ENCODE measurements at places on chromosomes 1 and 21.
A peak's percentile ranks its signal among the peaks of the same experiment; 100 is the strongest.

DNA sequence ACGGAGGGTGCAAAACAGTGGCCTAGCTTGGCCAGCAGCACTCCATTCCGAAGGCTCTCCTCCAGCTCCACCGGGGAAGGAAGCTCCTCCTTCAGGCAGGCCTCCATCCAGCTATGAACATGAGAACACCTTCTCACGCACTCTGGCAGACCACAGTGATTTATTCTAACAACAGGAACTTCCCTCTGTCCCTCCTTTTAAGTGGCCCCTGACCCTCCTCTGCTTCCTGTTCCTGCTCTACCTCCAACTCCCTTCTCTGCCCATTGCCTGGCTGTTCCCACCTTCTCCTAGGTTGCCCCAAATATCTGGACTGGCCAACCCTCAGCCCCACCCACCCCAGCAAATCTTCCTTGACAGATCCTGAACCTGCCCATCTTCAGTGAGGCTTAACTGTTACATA is 5.9 kb downstream of the IQGAP3 start:
- DNase-seq, result no peak

GRCh38 chr1:233086961-233087881 is 136.8 kb downstream of the NTPCR start:
- no peak for DNase-seq

- DNase-seq, result no peak
Measured at GRCh38 chr21:29953072-29953471, 13.3 kb upstream of the GRIK1 start.

DNA sequence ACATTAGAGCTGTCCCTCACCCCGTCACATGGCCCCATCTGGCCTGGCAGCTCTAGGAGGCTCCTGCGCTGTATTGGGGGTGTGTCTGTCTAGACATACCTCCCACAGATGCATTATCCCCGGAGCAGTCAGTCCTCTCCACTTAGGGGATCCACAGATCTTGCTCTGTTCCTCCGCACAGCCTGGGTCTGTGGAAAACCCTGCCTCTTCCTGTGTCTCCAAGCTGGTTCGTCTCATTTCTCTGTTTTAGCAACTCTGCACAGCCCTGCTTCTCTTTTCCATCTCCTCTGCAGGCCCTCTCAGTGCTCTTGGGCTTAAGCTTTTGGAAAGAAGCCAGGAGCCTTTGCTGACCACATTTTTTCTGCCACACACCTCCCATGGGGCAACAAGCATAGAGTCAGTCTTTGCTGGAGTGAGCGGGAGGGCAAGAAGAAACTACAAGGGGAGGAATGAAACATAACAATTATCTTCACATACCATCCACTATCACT is 241.5 kb downstream of the FOXD2 start:
- peak; percentile 1 for DNase-seq

GRCh38 chr21:37061926-37062592 is 10.8 kb downstream of the PIGP start:
- DNase-seq, result no peak

- peak; percentile 47 for DNase-seq
Measured at GRCh38 chr1:32335790-32336590, at the start of gene MARCKSL1. MARCKSL1 (minus strand) TSS chr1:32336233; CDS start chr1:32336033, 200 bp downstream.

- DNase-seq, result peak; percentile 40
Measured at GRCh38 chr1:207817166-207817565, 65.3 kb downstream of the CD46 start.

- no peak for DNase-seq
Measured at GRCh38 chr1:236073307-236073897, 8.5 kb upstream of the NID1 start.

GRCh38 chr1:236514703-236515442 is 8.9 kb upstream of the LGALS8 start:
- no peak for DNase-seq

- no peak for DNase-seq
Measured at GRCh38 chr1:31216016-31216415, 23.7 kb downstream of the NKAIN1 start.

DNA sequence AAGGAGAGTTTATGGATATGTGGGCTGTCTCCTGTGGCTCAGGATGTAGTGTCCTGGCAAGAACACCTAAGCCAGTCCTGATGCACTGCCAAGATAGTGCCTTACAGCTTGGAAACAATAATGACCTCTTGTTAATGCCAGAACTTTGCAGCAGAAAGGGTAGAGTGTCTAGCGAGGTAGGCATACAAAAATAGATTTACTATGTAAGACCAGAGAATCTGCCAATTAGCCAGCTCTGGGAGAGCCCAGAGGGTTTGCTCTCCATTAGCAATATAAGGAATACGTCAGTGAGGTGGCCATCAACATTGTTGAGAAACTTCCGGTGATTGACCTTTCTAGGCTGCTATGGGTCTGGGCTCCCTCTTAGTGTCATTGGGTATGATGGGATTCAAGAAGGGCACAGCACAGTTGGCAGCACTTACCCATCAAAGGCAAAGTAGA is 178.5 kb upstream of the GALNT2 start:
- DNase-seq, result no peak

GRCh38 chr1:200444478-200444877 is 34.6 kb upstream of the ZNF281 start:
- DNase-seq, result no peak

GRCh38 chr1:145847827-145848226 is 2.4 kb downstream of the NUDT17 start:
- DNase-seq, result no peak

GRCh38 chr1:93124556-93125355 is 45.7 kb downstream of the MTF2 start:
- DNase-seq, result no peak

DNA sequence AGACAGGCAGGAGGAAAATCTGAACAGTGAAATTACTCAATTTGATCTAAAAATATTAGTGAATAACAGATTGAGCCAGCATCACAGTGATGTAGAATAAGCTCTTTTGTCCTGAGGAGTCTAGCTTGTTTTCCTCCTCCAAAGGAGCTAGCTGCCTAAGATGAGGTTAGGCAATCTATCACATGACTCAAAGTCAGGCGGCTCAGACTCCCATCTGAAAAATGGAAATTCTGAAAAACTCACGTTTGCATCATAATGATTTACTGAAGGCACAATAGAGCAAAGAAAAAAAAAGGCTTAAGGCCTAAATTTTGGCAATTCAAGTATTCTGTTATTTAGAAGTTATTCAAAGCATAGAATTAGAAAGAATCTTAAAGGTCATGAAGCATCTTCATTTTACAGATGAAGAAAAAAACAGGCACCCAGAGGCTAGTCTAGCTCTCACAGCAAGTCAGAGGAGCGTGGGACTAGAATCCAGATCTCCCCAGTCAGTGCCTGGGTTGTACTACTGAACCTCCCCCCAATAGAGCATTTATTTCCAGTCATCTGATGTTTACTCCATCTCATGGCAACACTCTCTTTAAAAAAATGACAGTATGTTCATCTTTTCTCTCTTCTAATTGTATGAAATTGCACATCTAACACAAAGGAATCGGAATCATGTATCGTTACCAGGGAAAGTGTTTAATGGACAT is 62.5 kb upstream of the ATF3 start:
- peak; percentile 93 for DNase-seq

DNA sequence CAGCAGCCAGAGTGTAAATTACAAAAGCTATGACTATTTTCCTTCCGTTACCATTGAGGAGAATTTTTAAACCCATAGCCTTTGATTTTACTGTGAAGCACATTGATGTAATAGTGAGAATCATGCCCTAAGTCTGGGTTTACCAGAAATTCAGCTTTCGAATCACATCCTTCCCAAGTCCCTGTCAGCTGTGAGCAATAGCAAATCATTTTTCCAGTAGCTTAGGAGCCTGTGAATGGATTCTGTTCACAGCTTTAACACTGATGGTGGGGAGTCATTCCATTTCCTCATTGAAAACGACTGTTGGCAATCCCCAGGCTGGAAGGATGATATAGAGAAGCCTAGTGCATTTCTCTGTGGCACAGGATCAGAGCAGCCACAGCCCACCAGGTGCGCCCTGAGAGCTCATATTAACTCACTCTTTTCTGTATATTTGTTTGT is 82.2 kb upstream of the C1orf105 start:
- no peak for DNase-seq

DNA sequence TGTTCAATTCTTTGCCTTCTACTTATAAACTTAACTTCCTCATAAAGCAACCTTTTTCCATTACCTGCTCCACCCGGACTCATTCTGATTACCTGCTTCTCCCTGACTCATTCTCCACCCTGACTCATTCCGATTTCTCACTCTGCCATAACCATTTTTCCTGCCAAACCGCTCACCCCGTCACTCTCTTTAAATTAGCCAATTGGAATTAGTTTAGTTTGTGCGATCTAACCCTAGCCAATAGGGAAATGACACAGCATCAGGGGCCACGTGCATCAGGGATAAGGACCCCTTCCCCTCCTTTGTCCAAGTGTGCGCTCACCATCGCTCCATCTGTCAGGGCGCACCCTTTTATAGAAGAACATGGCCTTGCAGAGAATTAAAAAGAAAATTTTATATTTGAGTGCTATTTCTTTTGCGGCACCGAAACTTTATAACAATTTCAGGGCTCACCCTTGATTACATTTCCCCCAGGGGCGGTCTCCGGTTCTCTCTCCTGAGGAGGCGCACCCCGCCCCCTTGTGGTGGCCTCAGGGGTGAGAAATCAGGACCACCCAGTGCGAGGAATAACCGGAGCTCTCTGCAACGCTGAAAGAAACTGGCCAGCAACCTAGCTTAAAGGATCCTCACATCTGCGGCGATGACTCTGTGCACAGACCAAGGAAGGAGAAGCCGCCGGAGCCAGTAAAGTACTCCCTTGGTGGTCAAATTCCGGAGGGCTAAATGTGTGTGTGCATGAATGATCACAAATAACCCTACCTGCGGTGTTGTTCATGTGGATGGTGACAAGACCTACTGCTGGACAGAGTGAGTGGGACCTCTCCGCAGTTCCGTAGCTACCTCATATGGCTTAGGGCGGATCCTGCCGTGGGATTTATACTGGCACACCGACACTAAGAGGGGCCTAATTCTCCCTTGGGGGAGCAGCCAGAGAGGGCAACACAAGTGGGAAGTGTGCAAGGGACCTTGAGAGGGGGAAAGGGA is 30.3 kb upstream of the CBR3 start:
- DNase-seq, result peak; percentile 34

DNA sequence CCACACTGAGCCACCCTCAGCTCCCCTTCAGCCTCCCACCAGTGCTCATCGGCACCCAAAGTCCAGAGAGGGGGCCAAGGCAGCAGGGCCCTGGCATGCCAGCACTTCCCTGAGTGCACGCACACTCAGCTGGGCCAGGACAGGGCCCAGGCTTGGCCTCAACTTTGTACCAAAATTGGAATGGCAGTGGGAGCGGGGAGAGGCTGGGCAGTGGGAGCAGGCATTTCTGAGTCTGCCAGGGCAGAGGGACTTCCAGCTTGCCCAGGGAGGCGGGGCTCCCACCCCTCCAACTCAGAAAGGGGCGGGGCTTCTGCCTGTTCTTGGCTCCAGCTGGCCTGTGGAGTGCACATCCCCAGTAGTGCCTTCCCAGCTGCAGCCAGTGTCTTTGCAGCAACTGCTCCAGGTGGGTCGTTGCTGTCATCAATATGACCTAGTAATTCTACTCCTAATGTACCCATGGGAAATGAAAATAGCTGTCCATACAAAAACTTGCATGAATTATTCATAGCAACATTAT is 10.3 kb upstream of the SNX7 start:
- no peak for DNase-seq

DNA sequence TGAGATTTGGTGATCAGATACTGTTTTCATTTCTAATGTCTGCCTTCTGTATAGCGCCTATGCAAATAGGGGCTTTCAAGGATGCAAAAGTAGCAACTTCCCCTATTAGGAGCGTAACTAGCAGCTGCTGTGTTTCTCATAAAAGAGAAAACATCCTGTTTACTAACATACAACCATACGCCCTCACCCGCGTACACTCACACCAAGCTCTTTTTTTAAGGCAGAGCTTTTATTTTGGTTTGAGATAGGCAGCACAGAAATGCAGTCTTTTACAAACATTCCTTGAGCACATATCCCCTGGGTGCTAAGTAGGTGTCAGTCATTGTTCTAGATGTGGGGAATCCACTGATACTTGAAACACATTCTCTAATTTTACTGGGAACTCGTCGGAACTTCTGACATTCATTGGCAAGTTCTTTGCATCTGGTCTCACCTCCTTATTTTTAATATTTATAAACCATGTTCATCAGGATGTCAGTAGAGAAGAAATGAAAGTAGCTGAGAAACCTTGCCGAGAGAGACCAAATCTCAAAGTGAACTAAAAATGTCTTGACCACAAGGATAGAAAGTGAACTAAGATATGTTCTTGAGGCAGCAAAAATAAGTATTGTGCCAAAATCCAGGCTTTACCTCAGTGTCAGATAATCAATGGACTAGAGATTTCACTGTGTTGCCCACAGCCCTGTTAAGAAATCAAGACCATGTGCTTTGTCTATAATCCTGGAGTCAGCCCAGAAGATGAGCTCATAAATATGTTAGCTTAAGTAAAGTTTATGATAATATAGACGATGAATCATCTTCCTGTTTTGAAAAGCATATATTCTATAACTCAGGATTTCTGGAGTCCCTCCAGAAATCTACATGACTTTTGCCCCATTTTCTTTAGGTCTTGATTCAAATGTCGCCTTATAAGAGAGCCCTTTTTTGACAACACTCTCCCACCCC is 350.9 kb downstream of the ST6GALNAC3 start:
- no peak for DNase-seq

DNA sequence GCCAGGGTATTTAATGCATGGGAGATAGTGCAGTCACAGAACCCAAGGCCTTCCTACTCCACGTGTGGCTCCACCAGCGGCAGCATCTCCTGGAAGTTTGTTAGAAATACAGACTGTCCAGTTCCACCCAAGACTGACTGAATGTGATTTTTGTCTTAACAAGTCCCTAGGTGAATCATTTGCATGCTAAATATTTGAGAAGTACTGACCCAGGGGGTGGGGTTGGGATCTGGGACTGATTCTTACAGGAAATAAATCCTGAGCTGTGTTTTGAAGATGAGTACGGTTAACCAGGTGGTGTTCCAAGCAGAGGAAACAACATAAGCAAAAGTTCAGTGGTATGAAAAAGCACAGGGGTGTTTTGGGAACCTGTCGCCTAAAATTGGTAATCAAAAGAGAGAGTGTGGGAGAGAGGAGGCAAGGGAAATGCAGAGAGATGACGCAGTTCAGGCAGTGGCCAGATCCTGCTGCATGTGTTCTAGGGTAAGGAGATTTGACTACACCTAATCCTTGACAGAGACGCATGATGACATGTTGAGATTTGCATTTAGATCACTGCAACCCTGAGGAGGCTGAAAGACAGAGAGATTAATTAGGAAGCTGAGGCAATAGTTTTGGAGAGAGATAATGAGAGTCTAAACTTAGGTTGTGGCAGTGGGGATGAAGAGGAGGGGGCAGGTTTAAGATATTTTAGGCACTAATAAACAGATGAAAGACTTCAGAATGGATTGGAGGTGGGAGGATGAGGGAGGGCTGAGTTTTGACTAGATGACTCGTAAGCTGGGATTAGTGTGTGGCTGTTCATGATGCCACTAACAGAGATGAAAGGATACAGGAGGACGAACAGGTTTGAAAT is 3.7 kb upstream of the ZNF326 start:
- no peak for DNase-seq

DNA sequence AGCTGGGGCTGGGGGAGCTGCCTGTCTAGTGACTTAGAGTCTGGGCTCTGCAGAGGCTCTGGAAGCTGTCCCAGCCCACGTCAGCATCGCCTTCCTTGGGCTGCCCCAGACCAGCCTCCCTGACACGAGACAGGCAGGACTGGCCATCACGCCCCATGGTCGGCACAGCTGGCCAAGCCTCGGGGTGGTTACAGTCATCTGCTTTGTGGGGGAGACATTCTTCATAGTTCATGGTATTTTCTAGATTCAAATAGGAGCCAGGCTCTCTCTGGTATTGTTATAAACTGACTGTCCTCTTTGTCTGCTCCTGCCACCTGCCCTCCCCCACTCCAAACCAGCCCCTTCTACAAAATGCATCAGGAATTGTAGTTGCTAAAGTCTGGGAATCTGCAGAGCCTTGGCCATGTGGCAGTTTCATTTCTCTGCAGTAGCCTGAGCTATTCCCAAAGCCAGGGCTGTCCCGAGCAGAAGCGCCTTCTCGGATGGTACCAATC is 29.4 kb downstream of the OLFML2B start:
- no peak for DNase-seq
